ENCODE measurements at places on chromosomes 1 and 21.

GRCh38 chr1:162215902-162216301, 146.4 kb downstream of the NOS1AP start:
- DNase-seq = no peak

- no peak for DNase-seq
Measured at GRCh38 chr21:15324542-15324941, 259.7 kb upstream of the NRIP1 start.

DNA sequence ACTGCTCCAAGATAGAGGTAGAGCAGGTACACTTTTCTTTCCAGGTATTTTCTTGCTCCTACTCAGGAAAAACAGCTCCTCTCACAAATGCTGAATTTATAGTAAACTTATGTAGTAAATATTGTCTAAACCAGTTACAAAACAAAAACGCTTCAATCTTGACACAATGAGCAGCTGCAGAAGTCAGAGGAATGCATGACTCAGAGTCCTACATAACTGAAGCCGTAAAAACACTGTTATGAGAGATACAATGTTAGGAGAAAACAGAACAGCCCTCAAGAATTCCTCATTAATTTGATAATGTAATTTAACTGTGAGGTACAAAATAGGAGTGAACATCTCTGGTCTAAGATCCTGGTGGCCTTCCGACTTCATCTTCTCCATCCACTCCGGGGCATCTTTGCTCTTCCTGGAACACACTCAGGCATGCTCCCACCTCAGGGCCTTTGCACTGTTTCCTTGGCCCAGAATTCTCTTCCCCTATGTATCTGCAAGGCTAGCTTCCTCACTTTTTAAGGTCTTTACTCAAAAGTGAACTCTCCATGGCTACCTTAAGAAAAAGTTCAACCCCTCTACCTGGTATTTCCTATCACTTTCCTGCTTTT, 138.5 kb downstream of the SLC45A1 start:
- no peak for DNase-seq

DNA sequence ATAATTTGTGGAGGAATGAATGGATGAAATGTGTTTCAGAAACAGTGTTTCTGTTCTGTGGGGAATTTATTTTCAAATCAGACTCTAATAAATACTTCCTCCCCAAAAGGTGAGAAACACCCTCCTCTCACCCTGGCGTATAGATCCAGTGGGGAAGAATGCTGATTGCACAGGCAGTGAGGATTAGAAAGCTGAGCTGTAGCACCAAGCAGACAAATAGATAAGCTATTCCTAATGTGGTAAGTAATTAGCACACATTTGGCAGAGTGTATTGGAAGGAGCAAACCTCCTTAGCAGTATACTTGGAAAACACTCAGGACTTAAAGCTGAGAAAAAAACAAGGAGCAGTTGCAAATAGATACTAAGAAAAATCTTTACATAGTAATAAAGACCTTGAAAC, 50.8 kb downstream of the NUF2 start:
- DNase-seq = no peak

DNA sequence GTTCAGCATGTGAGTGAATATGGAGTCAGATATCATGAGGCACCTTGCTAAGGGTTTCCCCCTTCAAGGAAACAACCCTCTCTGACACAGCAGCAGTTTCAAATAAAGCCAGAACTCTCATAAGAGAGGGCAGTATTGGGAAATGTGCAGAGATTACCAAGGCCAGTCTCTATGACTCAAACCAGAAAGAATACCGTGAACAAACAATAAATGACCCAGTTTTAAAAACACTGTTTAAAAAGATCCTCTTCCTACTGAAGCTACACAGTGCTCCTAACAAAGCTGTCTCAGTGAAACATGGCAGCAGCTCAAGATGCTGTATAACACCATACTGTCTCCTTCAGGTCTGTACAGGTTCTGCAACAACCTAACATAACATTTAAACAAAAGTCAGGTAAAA, 102.6 kb downstream of the KIAA0319L start:
- DNase-seq = no peak

- no peak for DNase-seq
Measured at GRCh38 chr1:227729144-227729880, 5.8 kb downstream of the JMJD4 start.

- no peak for DNase-seq
Measured at GRCh38 chr1:109490029-109490933, 3.6 kb upstream of the CYB561D1 start.

DNA sequence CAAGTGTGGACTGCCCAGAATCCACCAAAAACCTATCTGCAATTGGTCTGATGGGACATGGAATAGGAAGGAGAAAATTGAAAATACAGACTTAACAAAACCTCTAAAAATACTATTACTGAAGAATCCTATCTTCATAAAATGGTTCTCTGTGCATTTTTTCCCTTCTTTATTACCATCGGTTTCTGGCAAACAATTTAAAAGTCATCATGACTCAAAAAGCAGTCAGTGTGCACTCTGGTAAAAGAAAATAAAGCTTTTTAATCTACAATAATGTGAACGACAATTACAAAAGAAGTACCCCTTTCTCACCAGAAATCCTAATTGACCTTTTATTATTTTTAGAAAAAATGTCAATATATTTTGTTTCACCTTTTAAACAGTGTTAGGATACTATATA, 186.3 kb downstream of the TPR start:
- no peak for DNase-seq

- no peak for DNase-seq
Measured at GRCh38 chr1:213418268-213419071, 367.4 kb downstream of the RPS6KC1 start.

GRCh38 chr1:230301322-230301721, 124.8 kb downstream of the PGBD5 start:
- no peak for DNase-seq

- DNase-seq = no peak
Measured at GRCh38 chr1:109619576-109620400, at the start of the genes AMPD2 and GNAT2. TSS of gene AMPD2 (plus strand) at chr1:109619837. CDS start at chr1:109621176, 1,339 bp downstream. TSS of gene GNAT2 (minus strand) at chr1:109619616. CDS start at chr1:109612870, 6,746 bp downstream.

- DNase-seq = no peak
Measured at GRCh38 chr1:209051570-209051969, 531.9 kb upstream of the CAMK1G start.

- no peak for DNase-seq
Measured at GRCh38 chr21:23402929-23403520, 2204.3 kb downstream of the MRPL39 start.

GRCh38 chr1:166980818-166981217, 5.5 kb upstream of the ILDR2 start:
- no peak for DNase-seq

GRCh38 chr1:121414905-121415304, 230.1 kb downstream of the SRGAP2C start:
- DNase-seq = no peak

DNA sequence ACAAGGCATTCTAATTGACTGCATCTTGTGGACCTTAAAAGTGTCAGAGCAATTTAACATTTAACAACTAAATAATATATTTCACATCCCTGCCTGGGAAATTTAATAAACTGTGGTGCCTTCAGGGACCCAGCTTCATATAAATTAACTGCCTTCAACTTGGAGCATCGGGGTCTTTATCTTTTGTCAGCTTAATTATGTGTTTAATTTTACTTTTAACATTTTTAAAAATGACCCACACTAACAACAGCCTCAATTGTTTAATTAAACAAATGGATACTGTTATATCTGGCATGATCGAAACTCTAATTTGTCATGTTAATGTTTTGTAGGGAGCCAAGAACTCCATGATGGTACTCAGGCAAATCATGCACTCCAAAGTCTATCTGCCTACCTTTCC, 389.3 kb upstream of the BEND5 start:
- no peak for DNase-seq

GRCh38 chr1:81967951-81968350, 167.2 kb downstream of the ADGRL2 start:
- no peak for DNase-seq

- no peak for DNase-seq
Measured at GRCh38 chr1:28631713-28632112, 11.2 kb downstream of the TAF12 start.

- DNase-seq = no peak
Measured at GRCh38 chr1:32933742-32934322, 30.8 kb downstream of the RNF19B start.

DNA sequence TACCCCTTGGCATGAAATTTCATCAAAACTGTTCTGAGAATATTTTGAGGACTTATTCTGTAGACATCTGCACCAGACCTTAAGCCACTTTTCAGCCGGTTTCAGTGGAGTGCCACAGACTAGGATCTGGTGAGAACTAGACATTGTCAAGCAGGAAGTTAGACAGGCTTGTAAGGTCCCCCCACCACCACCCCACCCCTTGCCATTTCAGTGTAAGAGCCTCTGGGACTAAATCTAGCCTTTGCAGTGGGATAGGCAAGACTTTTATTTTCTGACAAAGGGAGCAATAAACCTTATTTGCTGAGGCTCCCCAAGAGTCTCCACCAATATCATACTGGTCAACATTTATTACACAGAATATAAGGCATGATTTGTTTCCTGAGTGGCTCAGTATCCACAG, 77.9 kb upstream of the EXO1 start:
- DNase-seq = no peak

- no peak for DNase-seq
Measured at GRCh38 chr1:34781844-34782391, 904 bp downstream of the GJB3 start.

DNA sequence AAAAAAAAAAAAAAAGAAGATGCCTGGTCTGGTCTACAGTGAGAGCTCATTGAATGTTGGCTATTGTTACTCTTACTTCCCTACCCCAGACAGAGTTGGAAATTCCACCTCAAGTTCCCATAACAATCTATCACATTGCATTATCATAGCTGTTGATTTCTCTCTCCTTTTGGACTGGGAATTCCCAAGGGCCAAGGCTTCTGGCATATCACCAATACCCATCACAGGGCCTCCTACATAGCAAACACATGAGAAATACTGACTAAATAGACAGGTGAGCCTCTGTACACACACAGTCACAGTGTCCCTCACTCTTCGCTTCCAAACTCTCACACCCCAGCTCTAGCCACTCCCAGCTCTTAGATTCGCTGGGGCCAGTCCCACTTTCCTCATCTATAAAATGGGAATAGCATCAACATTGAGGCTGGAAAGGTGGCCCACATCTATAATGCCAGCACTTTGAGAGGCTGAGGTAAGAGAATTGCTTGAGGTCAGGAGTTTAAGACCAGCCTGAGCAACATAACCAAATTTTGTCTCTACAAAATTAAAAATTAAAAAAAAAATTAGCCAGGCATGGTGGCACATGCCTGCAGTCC, 6.4 kb downstream of the PTAFR start:
- no peak for DNase-seq

DNA sequence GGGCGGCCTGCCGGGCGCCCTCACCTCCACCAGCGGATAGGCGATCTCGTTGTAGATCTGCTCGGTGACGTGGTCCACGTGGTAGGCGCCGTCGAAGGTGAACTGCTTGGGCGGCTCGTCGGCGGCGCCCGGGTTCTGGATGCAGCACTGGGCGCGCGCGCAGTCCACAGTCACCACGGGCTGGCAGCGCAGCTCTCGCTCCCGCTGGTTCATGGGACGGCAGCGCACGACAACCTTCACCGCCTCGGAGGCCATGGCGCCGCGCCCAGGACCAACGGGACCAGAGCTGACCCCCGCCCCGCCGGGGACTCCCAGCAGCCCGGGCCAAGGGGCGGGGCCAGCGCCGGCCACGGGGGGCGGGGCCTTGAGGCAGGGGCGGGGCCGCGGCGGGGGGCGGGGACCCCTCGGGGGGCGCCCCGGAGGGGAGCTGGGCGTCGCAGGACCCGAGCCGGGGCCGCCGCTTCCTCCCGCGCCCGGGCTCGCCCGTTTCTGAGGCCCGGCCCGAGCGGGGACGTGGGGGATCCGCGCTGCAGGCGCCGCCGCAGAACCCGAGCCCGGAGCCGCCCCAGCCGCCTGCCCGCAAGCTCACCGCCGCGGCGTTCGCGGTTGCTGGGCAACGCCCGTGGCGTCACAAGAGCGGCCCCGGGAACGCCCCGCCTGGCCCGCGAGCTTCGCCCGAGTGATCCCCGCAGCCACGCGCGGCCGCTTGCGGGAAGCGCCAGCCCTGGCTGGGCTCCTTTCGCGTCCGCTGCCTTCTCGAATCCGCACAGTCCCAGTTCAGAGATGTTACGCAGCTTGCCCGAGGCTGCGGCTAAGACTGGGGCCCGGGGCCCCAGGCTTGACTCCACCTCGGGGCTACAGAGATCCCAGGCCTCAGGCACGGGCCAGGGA, at the start of gene KIF17:
TSS of gene KIF17 (minus strand) at position 556 of the 891 bp plus-strand sequence. CDS start at position 255, 301 bp downstream.
- peak; percentile 80 for DNase-seq

- DNase-seq = no peak
Measured at GRCh38 chr1:115289940-115290339, 48.1 kb downstream of the NGF start.

DNA sequence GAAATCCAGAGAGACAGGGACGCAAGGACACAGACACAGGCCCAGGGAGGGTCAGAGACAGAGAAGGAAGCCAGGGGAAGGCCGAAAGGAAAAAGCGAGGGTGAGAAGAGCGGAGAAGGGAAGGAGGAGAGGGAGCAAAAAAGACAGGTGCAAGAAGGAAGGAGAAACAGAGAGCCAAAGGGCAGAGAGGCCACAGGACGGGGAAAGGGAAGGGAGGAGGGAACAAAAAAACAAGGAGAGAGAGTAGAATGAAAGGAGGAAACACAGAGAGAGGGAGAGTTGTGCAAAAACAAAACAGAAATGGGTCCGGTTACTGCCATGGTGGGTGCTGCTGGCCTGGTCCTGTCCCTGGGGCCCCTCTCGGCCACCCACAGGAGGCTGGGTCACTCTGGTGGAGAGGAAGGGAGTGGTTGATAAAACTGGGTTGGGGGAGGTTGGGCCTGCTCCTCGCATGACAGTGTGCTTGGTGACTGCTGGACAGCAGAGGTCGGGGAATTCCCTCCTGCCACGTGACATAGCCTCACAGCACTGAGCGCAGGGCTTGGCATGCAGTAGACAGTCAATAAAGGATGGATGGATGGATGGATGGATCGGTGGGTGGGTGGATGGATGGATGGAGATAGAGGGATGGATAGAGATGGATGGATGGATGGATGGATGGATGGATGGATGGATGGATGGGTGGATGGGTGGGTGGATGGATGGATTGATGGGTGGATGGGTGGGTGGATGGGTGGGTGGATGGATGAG, 64.8 kb downstream of the RAP1GAP start:
- DNase-seq = no peak

DNA sequence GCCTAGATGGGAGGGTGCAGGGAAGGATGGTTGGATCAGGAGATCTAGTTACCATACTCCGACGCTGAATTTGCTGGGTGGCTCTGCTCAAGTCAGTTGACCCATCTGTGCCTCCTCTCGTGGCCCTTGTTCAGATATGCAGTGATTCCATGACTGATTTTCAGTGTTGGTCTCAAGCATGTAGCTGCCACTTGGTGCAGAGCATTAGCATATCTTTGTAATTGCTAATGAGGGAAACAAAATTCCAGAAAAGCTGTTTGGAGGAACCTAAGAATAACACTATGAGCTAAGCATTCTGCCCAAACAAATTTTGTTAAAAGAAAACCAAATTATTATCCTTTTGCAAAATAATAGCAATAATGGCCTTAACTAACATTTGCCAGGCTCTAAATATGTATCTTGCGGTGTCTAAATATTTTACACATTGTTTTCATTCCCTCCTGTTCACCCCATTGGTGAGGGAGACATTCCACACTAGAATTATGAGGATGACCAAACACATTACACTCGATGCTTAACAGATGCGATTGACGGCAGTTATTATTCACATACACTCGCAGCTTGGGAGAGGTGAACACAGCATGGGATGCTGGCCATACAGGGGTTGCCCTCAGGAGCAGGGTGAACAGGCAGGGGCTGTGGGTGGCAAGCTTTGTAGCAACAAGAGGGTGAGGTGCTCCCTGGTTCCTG, 69.1 kb downstream of the KCNJ15 start:
- no peak for DNase-seq
